ENCODE measurements at places on chromosomes 11 and 22.

GRCh38 chr11:132803436-132803835, 728.9 kb downstream of the OPCML start:
- DNase-seq: no peak

GRCh38 chr11:44387415-44387814, 77.5 kb upstream of the ALX4 start:
- DNase-seq: no peak

DNA sequence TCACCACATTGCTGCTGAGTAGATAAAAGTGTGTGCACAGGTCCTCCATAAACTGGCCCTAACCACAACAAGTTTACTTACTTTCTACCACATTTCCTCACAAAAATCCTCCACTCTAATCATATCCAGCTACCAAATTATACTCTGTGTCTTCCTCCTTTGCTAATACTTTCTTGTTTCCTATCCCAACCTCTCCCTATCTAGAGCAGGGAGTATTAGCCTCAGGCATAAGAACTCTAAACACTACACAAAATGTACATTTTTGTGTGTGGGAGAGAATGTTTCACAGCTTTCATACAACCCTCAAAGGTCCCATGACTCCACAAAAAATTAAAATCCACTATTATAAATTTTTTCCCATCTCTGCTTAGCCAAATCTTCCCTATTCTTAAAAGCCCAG, 72.4 kb downstream of the ATG16L2 start:
- DNase-seq: no peak

- DNase-seq: no peak
These were observed 51.1 kb downstream of the RCN1 start for GRCh38 chr11:32141745-32142546.
